ENCODE measurements at places on chromosomes 7 and 10.

- ATAC-seq: no peak
- H3K27me3 ChIP-seq: no peaks in the 10 kb centered on the region
- no peak overlapping the region for H3K4me3 ChIP-seq
- no peaks in the 10 kb centered on the region for H3K4me1 ChIP-seq
Observed at GRCh38 chr10:128380946-128381345, 254.7 kb upstream of the MKI67 start.

- H3K36me3 ChIP-seq: peaks cover 27% of the 10 kb centered on the region
- ATAC-seq: no peak
- no peaks in the 10 kb centered on the region for H3K27me3 ChIP-seq
- H3K4me3 ChIP-seq: no peak overlapping the region
- H3K27ac ChIP-seq: no peak overlapping the region
- peaks cover 16% of the 10 kb centered on the region for H3K4me1 ChIP-seq
Observed at GRCh38 chr10:87507879-87508483, 3.3 kb downstream of the MINPP1 start.

GRCh38 chr10:87036623-87037022 is 16.5 kb downstream of the FAM25A start:
- no peak overlapping the region for H3K27ac ChIP-seq
- no peaks in the 10 kb centered on the region for H3K36me3 ChIP-seq
- H3K4me3 ChIP-seq: no peak overlapping the region
- H3K27me3 ChIP-seq: no peaks in the 10 kb centered on the region
- H3K4me1 ChIP-seq: no peaks in the 10 kb centered on the region
- no peak for ATAC-seq

GRCh38 chr10:73655990-73656298 is at the start of gene SYNPO2L:
Gene SYNPO2L, minus strand, starts transcription at chr10:73656029. Its CDS starts 107 bp downstream, at chr10:73655922.
- peaks cover 16% of the 10 kb centered on the region for H3K27me3 ChIP-seq
- no peak within 1 kb of the TSS for H3K27ac ChIP-seq
- H3K4me3 ChIP-seq: no peak within 1 kb of the TSS
- H3K4me1 ChIP-seq: peaks cover 15% of the 10 kb centered on the region
- H3K36me3 ChIP-seq: no peaks in the 10 kb centered on the region

GRCh38 chr7:150688630-150689029 is 3.1 kb downstream of the GIMAP2 start:
- H3K4me3 ChIP-seq: no peak overlapping the region
- peaks cover 63% of the 10 kb centered on the region for H3K36me3 ChIP-seq
- H3K4me1 ChIP-seq: peaks cover 31% of the 10 kb centered on the region

- peaks cover 64% of the 10 kb centered on the region for H3K4me1 ChIP-seq
- peak overlapping the region; percentile 18 for H3K4me3 ChIP-seq
- H3K27ac ChIP-seq: peak overlapping the region; percentile 78
- peaks cover 5% of the 10 kb centered on the region for H3K36me3 ChIP-seq
Observed at GRCh38 chr7:140213684-140214074, 36.9 kb upstream of the KDM7A start.
